Activated CD8-positive, alpha-beta memory T cell treated with anti-CD3 and anti-CD28 coated beads, Interleukin-2, amount 10 ng/mL, durations not matched to agents 7 days and 5 days (primary cell): ENCODE measurements at places on chromosomes 5 and 9.

- H3K27me3 ChIP-seq: peaks cover 31% of the 10 kb centered on the region
- H3K36me3 ChIP-seq: no peaks in the 10 kb centered on the region
- no peak for DNase-seq
- no peaks in the 10 kb centered on the region for H3K4me1 ChIP-seq
- no peak overlapping the region for H3K4me3 ChIP-seq
These were observed 9.3 kb upstream of the ADRA1B start for GRCh38 chr5:159906943-159907342.

- no peaks in the 10 kb centered on the region for H3K36me3 ChIP-seq
- no peak for DNase-seq
- H3K27ac ChIP-seq: no peak overlapping the region
- H3K27me3 ChIP-seq: peaks cover 37% of the 10 kb centered on the region
- no peak overlapping the region for H3K4me3 ChIP-seq
These were observed 300 bp upstream of the SVEP1 start for GRCh38 chr9:110579862-110580219.

GRCh38 chr5:31574772-31575171 is 42.7 kb downstream of the C5orf22 start:
- H3K4me3 ChIP-seq: no peak overlapping the region
- peaks cover 4% of the 10 kb centered on the region for H3K4me1 ChIP-seq

DNA sequence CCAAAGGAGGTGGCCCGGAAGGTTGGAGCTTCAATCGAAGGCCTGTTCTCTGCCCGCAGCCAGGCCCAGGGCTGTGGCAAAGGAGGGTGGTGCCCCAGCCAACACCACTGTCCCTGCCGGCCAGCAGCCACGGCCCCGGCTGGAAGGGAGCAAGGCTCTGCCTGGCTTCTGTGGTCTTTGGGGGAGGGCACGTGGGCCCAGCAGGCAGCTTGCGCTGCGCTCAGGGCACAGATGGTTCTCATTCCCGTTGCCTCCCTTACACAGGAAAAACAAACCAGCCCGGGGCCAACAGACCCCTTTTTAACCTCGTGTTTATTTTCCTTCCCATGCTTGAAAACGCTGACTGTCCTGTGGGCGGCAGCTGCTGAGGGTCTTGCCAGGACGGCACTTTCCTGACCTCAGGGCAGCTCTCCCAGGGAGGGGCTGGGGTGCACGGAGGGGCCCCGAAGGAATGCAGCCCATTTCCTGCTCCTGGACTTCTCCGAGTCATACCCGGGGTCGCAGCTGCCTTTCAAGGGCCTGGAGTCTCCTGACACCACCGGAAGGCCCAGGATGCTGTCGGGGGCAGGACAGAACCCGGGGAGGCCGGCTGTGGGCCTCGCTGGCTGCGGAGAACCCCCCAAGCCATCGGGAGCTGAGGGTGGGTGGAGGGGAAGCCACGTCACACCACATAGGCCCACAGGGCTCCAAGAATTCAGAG is 1.1 kb upstream of the GPSM1 start:
- no peaks in the 10 kb centered on the region for H3K4me1 ChIP-seq
- H3K4me3 ChIP-seq: no peak overlapping the region
- DNase-seq: no peak

- H3K27me3 ChIP-seq: no peaks in the 10 kb centered on the region
- H3K27ac ChIP-seq: no peak overlapping the region
- H3K4me1 ChIP-seq: peaks cover 4% of the 10 kb centered on the region
- peaks cover 61% of the 10 kb centered on the region for H3K36me3 ChIP-seq
- no peak for DNase-seq
These were observed 26.8 kb downstream of the CERT1 start for GRCh38 chr5:75484605-75485004.

- H3K27me3 ChIP-seq: peaks cover 45% of the 10 kb centered on the region
- H3K27ac ChIP-seq: no peak overlapping the region
- no peak for DNase-seq
- no peaks in the 10 kb centered on the region for H3K4me1 ChIP-seq
- H3K4me3 ChIP-seq: no peak overlapping the region
These were observed 635.8 kb downstream of the PDE4D start for GRCh38 chr5:59257488-59258400.

DNA sequence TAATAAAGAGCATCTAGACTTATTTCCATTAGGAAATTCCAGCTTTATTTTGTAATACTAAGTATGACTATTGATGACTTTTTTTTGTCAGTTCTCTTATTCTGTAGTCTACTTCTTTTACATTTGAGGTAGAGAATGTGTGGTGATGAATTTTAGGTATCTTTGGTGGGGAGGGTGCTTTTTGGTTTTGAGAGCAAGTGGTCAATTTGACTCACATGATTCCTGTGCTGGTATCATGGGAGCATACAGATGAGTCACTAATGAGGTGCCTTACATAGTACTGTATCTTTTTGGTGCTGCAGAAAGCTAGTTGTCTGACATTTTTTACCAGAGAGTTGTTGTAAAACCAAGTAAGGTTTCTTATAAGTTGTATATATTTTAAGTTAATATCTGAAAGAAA is 35.3 kb downstream of the ERBIN start:
- H3K4me1 ChIP-seq: peaks cover 26% of the 10 kb centered on the region
- no peak overlapping the region for H3K4me3 ChIP-seq
- H3K27ac ChIP-seq: no peak overlapping the region
- no peaks in the 10 kb centered on the region for H3K27me3 ChIP-seq
- no peak for DNase-seq

- no peak overlapping the region for H3K27ac ChIP-seq
- DNase-seq: no peak
- peaks cover 8% of the 10 kb centered on the region for H3K27me3 ChIP-seq
- H3K36me3 ChIP-seq: no peaks in the 10 kb centered on the region
- H3K4me1 ChIP-seq: peaks cover 9% of the 10 kb centered on the region
- no peak overlapping the region for H3K4me3 ChIP-seq
These were observed 94.0 kb upstream of the RAPGEF1 start for GRCh38 chr9:131833906-131834305.

DNA sequence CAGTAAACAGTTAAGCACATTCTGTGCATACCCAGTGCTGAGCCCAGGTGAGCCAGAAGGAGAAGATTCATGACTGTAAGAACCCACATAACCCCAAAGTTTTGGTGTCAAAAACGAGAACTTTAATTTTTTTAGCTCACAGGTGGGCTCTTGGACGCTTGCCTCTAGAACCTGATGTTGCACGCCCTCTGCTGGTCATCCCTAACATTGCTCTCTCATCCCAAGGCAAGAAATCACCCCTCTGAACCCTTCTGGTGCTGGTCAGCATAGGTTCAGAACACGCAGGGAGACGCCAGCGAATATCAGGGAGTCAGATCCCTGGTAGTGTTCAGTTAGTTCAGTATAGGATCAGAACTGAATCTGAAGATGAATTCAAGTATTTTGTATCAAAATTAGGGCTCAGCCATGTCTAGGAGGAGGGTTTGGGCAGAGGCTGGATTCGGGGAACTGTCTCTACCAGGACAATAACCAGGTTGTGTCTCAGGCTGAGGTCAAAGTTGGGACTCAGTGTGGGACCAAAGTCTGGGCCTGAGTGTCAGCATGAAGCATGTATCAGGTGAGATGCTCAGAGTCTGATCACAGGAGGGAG is 4.1 kb upstream of the DNAJB5 start:
- no peaks in the 10 kb centered on the region for H3K27me3 ChIP-seq
- H3K27ac ChIP-seq: no peak overlapping the region
- H3K4me1 ChIP-seq: peaks cover 51% of the 10 kb centered on the region

DNA sequence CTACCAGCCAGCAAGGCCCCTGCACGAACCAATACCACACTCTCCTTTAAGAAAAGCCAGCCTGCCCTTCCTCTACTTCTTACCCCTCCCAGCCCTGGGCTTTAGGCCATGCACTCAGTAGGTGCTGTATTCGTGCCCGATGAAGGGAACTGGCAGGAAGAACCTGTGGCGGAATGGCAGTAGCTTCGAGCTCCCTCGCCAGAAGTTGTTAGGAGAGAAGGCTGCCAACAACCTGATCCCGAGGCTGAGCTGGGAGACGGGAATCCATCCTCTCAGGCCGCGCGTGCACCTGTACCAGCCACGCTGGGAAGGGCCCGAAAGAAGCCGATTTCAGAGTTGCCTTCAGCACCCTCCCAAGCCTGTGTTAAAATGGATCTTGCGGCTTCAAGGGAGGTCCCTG is 45.3 kb upstream of the AKNA start:
- DNase-seq: no peak
- no peaks in the 10 kb centered on the region for H3K27me3 ChIP-seq
- no peak overlapping the region for H3K4me3 ChIP-seq
- H3K4me1 ChIP-seq: peaks cover 5% of the 10 kb centered on the region
- no peaks in the 10 kb centered on the region for H3K36me3 ChIP-seq

GRCh38 chr9:18061332-18061731 is 412.6 kb upstream of the ADAMTSL1 start:
- H3K36me3 ChIP-seq: no peaks in the 10 kb centered on the region
- H3K4me3 ChIP-seq: no peak overlapping the region
- H3K27ac ChIP-seq: no peak overlapping the region
- DNase-seq: no peak
- H3K27me3 ChIP-seq: no peaks in the 10 kb centered on the region

DNA sequence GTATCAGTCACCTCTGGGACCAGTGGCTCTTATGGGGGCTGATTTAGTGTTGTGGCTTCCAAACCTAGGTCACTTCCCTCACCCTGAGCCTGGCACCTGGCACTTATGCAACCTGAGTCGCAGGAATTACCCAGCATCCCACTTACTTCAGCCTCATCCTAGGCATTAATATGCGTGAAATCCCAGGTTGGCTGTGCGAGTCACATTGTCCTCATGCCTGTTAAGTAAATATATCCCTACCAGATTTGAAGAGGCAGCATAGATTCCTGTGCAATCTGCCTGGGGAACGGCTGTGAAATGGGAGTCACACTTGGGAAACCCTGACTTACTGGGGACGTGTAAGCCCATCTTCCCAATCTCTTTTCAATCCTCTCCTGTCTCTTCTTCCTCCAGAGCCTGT is 42.7 kb upstream of the AKNA start:
- H3K4me1 ChIP-seq: peaks cover 5% of the 10 kb centered on the region
- no peaks in the 10 kb centered on the region for H3K27me3 ChIP-seq
- H3K4me3 ChIP-seq: no peak overlapping the region
- H3K27ac ChIP-seq: no peak overlapping the region
- no peak for DNase-seq

DNA sequence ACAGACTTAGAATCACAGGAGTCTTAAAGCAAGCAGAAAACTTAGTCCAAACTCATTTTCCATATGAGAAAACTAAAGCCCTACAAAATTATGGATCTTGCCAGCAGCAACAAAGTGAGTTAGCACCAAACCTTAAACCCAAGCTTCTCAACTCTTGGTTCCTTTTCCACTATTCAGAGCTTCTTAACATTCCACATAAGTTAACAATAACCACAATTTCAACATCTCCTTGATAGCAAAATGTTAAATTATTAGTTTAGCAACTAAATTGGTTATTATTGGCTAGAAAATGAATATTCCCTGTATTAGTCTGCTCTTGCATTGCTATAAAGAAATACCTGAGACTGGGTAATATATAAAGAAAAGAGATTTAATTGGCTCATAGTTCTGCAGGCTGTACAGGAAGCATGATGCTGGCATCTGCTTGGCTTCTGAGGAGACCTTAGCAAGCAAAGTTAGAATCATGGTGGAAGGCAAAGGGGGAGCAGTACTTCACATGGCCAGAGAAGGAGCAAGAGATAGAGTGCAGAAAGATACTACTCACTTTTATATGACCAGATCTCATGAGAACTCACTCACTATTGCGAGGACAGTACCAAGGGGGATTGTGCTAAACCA is 26.2 kb upstream of the ARSB start:
- peaks cover 58% of the 10 kb centered on the region for H3K27me3 ChIP-seq
- H3K4me3 ChIP-seq: no peak overlapping the region
- DNase-seq: no peak
- peaks cover 6% of the 10 kb centered on the region for H3K36me3 ChIP-seq

DNA sequence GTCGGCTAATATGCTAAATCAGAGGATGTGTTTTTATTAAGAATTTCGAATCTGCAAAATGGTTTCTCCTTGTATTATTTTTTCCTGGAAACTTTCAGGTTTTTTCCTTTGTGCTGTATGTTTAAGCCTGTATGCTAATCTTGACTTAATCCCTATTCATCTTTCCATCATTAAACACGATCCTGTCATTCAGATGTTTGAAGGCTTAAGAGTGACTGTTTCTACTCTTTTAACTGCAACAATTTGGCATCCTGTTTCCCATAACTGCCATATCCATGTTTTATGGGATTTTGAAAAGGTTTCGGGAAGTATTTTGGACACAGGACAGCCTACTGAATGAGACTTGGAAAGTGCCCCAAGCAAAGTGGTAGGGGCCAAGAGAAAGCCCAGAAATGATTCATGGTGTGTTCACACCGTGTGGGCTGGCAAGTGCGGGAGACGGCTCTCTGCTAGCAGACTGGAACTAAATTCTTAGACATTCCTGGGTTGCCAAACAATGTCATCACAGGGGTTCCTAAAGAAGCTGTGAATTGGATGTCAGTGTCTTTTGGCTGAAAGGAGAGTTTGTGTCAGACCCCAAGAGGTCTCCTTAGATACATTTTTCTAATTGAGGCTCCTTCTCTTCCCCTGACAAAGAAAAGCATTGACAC is 125.4 kb upstream of the ADAMTS16 start:
- H3K36me3 ChIP-seq: no peaks in the 10 kb centered on the region
- no peak overlapping the region for H3K4me3 ChIP-seq
- no peaks in the 10 kb centered on the region for H3K4me1 ChIP-seq

DNA sequence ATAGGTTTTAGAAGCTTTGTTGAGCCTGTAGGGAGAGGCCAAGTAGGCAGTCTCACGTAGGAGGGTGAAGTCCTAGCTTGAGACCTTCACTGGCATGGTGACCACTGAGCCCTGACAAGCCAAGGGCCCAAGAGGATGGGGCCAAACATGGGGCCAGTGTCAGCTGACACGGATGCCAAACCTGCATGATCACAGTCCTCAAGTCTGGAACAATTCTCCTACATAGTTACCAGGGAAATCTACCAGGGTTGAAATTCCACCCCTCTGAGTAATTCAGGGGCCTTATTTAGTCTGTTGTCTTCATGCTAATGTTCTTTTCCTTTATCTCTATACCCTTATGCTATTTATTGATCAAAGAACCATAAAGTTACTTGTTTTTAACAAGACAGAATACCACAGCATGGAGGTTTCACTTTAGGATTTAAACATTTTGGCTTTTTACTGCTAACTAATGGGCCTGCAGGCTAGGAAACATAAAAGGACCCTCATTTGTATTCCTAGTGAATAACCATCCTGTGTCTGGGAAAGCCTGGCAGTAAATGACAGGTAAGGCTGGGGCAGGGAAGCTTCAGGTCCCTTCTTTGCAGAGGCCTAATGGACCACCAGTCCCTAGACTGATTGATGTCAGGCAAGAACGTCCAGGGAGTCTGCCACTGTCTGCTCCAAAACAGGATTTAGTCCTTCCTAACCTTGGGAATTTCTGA is 140.8 kb downstream of the FGF1 start:
- no peak overlapping the region for H3K27ac ChIP-seq
- H3K4me3 ChIP-seq: no peak overlapping the region
- no peak for DNase-seq
- peaks cover 36% of the 10 kb centered on the region for H3K27me3 ChIP-seq
- H3K4me1 ChIP-seq: no peaks in the 10 kb centered on the region
- no peaks in the 10 kb centered on the region for H3K36me3 ChIP-seq

- no peak for DNase-seq
- peaks cover 22% of the 10 kb centered on the region for H3K27me3 ChIP-seq
- H3K27ac ChIP-seq: no peak overlapping the region
These were observed 18.8 kb upstream of the FANCC start for GRCh38 chr9:95336281-95336680.

GRCh38 chr9:101201630-101202029 is 173.1 kb downstream of the PLPPR1 start:
- no peaks in the 10 kb centered on the region for H3K4me1 ChIP-seq
- H3K36me3 ChIP-seq: no peaks in the 10 kb centered on the region
- H3K27ac ChIP-seq: no peak overlapping the region

- H3K4me1 ChIP-seq: no peaks in the 10 kb centered on the region
- no peak for DNase-seq
- no peaks in the 10 kb centered on the region for H3K36me3 ChIP-seq
- H3K27ac ChIP-seq: no peak overlapping the region
- no peak overlapping the region for H3K4me3 ChIP-seq
These were observed 149.3 kb upstream of the COL5A1 start for GRCh38 chr9:134492281-134492691.
